ENCODE measurements at places on chromosomes 12 and 14.
A peak's percentile ranks its signal among the peaks of the same experiment; 100 is the strongest.

DNA sequence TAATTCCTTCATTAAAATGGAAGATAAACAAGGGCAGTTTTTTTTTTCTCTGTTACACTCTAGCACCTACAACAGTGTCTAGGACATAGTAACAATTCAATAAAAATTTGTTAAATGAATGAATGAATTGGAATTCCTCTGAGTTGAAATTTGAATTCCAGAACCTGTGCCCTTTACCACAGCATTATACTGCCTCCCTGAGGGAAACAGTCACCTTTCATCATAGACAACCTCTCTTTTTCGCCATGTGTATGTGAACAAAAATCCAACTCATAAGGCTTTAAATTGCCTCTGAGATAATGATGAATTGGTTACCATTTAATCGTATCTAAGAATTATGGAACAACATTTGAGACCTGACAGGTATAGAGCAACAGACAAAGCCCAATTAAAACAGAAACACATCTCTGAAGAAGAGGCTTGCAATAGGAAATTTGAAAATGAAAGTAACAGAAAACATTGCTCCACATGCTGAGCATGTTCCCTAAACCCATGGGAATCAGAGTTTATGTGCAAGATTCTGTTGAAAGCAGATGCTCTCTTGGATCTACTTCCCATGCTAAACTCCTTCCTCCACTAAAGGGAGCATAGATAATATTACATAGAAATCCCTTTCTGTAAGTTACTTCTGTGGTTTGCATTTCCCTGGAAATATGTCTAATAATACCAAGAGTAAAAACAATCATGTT is 657.8 kb downstream of the GALC start:
- no peak for DNase-seq

DNA sequence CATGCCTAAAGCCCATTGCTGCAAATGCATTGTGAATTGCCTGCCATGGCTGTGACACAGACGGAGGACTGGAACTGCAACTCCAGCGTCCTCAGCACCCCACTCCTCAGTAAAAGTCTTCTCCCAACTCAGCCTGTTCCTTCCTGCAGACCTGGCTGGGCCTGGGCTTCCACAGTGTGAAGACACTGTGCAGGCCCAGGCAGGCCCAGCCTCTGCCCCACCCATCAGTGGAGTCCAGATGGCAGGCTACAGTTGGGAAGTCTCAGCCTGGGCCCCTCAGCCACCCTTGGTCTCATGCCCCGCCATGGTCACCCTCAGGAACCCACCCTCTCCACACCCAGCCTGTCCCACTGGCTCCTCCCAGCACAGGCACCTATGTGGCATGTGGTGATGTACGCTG is 22.0 kb downstream of the VSX2 start:
- DNase-seq: no peak

GRCh38 chr12:48787791-48788523 is 932 bp downstream of the ADCY6 start:
- DNase-seq: no peak

GRCh38 chr12:94889445-94890210 is 113.9 kb downstream of the NDUFA12 start:
- no peak for DNase-seq

DNA sequence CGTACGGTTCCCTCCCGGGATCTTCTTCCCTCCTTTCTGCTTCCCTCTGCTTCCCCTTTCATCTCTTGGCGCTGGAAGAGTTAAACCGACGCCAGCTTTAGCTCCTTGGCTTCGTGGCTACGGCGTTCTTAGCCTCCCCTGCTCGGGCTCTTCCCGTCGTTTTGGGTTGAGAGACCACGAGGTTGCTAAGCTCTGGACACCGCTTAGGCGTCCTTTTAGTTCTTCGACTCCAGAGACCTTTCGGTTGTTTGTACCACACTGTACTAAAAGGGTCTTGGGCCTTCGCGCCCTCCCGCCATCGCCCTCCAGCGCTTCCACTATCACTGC is 545 bp downstream of the CPSF2 start:
- DNase-seq: no peak

DNA sequence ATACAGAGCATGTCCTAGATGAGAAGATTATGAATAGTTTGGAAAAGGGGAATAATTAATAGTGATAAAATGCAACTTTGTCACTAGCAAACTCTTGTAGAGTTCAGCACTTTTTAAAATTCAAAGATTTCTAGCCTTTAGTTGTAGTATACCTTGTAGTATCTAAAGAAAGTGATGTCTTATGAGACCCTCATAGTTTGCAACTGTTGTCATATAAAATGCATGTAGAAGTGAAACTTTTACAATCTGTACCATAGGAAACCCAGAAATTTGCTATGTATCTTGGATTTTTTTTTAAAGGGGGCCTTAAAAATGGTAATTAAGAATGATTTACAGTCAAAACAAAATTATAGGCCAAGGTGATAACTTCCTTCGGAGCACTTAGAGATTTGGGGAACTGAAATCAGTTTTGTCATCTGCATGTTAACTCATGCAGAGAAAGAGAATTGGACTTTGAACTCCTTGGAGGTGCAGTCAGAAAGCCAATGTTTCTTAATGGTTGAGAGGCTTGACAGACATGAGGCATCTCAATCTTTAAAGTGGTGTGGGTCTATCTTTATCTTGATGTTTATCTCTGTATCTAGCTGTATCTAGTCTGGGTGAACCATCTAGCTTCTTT is 1.3 kb downstream of the LRRK2 start:
- DNase-seq: no peak

GRCh38 chr14:86625637-86626036 is 1095.7 kb downstream of the FLRT2 start:
- no peak for DNase-seq

- no peak for DNase-seq
Measured at GRCh38 chr14:64990296-64990695, 3.6 kb downstream of the FNTB start.

DNA sequence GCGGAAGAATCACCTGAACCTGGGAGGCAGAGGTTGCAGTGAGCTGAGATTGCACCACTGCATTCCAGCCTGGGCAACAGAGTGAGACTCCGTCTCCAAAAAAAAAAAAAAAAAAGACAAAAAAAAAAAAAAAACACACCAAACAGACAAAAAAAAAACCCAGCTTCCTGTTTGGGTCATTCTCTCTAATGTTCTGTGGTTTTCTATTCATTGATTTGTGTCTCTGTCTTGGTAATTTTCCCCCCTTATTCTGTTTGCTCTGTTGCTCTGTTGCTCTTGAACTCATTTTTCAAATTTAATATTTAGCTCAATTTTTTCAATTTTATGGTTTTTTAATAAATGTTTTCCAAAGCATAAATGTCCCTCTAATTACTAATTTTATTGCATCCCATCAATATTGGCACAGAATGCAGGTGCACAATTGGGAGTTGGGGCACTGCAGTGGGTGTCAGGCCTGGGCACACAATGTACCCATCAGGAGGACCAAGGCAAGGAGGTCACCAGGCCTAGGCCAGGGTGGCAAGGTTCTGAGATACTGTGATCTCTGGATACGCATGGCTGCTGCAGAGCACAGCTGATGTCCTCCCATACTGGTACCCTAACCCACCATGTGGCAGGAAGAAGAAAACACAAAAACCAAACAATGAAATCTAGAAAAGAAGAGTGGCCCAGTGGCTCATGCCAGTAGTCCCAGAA is 8.0 kb upstream of the GNPTAB start:
- DNase-seq: no peak

GRCh38 chr14:74552623-74553022 is 59.1 kb downstream of the ISCA2 start:
- DNase-seq: no peak

DNA sequence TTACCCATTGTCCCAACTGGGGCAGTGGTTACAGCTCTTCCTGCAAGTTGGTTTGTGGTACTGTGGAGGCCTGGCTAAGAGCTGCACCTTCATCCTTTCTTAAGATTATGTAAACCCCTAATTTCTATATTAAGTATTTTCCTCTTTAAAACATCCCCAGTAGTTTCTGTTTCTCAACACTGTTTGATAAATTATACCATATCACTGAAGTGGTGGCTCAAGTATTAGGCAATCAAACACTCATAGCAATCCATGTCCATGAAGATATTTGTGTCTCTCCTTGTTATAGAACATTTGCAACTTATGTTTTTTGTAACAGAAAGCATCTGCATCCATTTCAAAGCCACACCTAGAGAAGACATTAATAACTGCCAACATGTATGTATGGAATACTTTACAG is 31.8 kb downstream of the ATXN3 start:
- DNase-seq: no peak

GRCh38 chr12:75414671-75415070 is 23.8 kb downstream of the GLIPR1L2 start:
- DNase-seq: no peak

DNA sequence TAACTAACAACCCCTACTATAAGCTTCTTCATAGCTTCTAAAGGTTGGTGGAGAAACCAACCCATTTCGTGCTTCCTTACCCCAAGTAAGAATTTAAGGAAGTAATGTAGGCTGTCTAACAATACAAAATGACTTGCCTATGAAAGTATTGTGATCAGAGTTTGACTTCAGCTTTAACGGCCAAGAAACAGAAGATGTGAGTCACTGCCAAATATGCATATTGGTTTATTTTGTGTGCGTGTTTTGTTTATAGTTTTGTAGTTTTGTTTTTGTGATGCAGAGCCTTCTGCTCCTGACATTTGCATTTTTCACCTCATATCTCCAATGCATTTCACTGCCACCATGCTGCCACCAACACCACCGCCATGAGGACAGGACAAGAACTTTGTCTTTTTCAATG is 146.0 kb downstream of the FBXL14 start:
- DNase-seq: no peak

- no peak for DNase-seq
Measured at GRCh38 chr12:118874698-118875548, 106.4 kb upstream of the SRRM4 start.

GRCh38 chr14:39265806-39266524 is 32.2 kb downstream of the MIA2 start:
- DNase-seq: no peak

DNA sequence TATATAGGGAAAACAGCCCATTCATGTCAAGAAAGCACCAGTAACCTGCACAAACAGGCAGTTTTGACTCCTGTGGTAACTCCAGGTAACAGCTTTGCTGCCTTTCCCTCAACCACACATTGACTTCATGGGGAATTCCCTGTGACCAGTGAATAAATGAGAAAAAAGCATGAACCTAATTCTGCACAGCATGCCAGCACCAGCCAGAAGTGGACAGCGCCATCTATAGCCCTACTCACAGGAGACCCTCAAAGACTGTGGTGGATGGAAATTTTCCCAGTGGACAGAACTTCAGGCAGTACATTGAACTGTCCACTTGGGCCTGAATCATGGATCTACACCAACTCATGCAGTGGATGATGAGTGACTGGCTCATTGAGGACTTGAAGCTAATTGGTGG is 152.1 kb downstream of the SLC8A3 start:
- no peak for DNase-seq

GRCh38 chr12:107515446-107515958 is 170.1 kb upstream of the PWP1 start:
- DNase-seq: no peak

DNA sequence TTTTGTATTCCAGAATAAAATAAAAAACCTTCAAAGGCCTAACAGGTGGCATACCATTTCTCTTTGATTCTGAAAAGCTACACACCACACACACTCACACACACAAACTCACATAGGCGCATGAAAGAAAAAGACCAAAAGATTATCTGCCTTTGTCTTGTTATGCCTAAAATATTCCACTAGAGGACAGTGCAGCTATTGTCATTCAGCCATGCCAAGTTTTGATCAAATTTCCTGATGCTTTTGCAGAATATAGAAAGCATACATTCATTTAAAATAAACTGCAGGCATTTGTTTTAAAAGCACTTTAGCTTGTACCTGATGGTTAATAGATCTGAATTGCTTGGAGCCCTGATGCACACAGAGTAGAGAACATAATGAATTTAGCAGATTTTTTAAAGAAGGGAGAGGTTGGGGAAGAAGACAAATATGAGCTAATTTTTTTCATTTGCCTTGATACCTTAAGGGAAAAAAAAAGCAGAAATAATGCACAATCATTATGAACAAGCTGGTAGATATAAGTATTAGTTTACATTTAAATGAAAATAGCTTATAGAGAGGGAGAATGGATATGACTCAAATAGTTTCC is 1766.9 kb upstream of the SEL1L start:
- DNase-seq: peak; percentile 13

DNA sequence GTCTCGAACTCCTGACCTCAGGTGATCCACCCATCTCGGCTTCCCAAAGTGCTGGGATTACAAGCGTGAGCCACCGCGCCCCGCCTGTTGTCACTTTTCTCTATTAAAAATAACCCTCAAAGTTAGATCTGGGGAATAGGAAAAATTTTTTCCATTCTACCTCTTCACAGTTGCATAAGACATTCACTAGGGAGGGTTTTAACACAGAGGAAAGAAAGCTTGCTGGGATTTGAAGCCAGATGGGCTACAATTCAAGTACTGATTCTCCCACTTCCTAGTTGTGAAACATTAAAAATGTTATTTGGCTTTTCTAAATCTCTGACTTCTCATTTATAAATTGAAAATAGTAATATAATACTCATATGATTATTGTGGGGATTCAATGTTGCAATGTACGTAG is 23.3 kb upstream of the SLC15A5 start:
- no peak for DNase-seq

- DNase-seq: no peak
Measured at GRCh38 chr12:6534695-6534944, 303 bp downstream of the GAPDH start.

DNA sequence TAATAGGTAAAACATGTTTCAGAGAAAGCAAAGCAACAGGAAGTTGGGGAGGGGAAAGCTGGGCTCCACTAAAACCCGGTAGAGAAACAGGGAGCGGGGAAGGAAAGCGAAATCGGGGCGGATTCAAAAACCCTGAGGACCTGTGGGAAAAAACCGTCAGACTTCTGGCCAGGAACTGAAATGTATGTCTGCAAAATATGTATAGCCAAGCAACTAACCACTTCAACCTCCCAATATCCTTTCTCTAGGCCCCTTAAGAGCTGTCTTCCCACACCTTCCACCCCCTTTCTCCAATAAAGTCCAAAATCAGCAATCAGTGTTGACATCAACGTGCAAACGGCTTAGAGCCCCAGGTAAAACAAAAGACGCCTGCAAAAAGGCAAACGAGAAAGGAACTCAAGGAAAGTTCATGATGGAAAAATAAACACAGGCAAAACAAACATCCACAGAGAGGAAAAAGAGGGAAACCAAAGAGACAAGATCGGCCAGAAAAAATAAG is 32.8 kb downstream of the SIX1 start:
- no peak for DNase-seq

DNA sequence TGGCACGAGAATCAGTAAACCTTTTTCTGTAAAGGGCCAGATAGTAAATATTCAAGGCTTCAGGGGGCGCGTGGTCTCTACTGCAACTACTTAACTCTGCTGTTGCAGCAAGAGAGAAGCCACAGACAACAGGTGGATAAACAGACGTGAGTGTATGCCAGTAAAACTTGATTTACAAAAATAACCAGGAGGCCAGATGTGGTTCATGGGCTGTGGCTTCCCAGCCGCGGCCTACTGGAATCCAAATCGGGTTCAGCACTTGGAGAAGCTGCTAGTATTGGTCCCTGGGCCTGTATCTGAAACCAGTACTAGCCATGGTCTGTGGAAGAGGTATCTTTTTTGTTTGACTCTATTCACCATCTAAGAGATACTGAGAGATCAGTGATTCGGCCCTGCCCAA is 13.3 kb downstream of the PPP2R5C start:
- DNase-seq: no peak

- no peak for DNase-seq
Measured at GRCh38 chr12:27555361-27555760, 31.4 kb downstream of the PPFIBP1 start.

Data from NCI-H526 treated with DMSO at 0.1 percent for 48 hours (cell line).